ENCODE measurements at places on chromosomes 2 and 18. TPM values are rescaled to one million over a fixed set of nuclear protein-coding genes. Genes with fewer than 3 reads are reported as not detected.

- peak; percentile 49 for DNase-seq
These were observed 291.6 kb downstream of the TNS1 start for GRCh38 chr2:217711188-217711587.

DNA sequence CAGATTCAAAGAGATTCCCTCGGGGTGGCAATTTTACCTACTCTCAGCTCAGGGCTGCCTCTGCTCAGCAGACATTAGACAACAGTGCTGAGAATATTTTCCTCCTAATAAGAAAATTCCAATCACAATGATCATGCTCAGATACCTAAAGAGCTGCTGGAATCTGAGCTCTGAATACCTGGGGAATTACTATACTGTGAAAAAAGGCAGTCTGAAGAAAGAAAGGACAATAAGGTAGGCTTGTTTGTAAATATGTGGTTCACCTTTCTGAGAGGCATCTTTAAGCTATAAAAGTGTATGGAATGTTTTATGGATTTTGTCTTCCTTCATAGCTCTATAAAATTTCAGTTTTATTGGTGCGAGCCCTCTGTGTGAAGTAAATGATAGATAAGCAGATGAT lies 34.2 kb upstream of the FAM98A start:
- DNase-seq = no peak

DNA sequence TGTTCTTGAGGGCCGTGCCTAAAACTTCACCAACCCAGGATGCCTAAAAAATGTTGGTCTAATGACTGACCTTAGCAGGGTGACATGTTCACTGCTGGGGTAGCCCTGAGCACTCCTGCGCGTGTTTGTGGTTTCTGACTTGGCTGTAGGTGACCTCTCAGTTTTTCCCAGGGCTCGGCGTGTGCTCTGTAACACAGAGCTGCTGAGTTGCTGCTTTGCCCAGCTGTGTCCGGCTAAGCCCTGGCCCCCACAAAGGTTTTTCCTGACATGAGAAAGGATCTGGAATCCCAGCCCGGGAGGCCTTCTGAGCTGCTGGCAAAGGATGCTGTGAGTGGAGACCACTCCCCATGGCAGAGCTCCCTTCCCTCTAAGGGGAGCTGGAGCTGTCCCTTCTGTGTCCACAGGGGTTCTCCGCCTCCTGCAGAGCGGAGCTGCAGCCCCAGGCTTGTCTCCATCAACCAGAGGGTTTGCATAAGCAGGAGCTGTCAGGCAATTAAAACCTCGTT lies 52.7 kb downstream of the CRIM1 start:
- no peak for DNase-seq

Gene KCNIP3
- total RNA-seq = 2.9 TPM

Gene SLC40A1
- 19.7 TPM for total RNA-seq

Gene FAHD2A
- 2.7 TPM for total RNA-seq

Data from fibroblast of the aortic adventitia (primary cell).